Left ventricle myocardium inferior (tissue), 1 donor: ENCODE measurements at places on chromosomes 3 and 15. TPM values are rescaled to one million over a fixed set of nuclear protein-coding genes. Genes with fewer than 3 reads are reported as not detected.

The FBXO40 gene
- total RNA-seq = 245 TPM

GRCh38 chr3:156764751-156765150 is 61.4 kb upstream of the LEKR1 start:
- DNase-seq = no peak

GRCh38 chr15:22808761-22809280 is 22.4 kb downstream of the NIPA1 start:
- DNase-seq = no peak

DNA sequence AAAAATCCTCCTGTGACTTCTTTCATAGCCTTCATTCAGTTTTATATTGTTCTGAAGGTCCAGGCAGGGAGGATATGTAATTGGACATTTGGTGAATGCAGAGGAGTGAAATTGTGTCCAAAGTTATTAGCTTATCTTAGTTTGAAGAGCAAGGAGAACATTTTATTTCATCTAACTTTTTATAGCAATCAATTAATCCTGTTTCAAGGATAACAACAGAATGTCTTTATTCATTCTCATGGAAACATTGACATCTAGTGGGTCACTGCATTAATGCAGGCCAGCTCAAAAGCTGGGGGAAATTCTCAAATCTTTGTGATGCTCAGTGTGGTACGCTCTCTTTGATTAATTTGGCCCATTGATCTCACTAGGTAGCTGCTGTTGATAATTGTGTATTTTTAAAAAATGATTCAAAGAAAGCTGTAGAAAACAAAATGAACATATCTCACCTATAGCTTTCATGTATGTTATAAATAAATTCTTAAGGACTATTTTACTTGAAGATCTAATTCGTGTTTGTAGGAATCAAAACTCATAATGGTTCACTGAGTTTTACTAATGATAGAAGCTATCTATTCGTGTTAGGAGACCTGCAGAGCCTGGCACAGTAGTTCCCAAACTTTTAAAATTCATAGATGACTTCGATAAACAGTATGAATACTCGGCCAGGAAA is 150.8 kb upstream of the KCNMB2 start:
- no peak for DNase-seq

The LARP6 gene
- 50.6 TPM for total RNA-seq

DNA sequence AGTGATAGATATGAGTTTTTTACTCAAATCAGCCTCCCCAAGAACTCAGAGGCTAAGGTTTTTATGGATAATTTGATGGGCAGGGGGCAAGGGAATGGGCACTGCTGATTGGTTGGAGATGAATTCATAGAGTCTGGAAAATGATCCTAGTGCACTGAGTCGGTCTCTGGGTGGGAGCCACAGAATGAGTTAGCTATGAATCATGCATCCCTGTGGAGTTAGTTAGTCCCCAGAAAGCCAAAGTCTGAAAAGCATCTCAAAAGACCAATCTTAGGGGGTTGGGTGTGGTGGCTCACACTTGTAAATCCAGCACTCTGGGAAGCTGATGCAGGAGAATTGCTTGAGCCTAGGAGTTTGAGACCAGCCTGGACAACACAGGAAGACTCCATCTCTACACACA is 516.1 kb downstream of the AGBL1 start:
- no peak for DNase-seq

GRCh38 chr3:62874711-62875557 is at the start of gene CADPS:
TSS of gene CADPS (minus strand) at chr3:62875416. CDS start at chr3:62875029, 387 bp downstream.
- peak; percentile 15 for DNase-seq

GRCh38 chr3:178067721-178068120 is 468.5 kb upstream of the KCNMB2 start:
- DNase-seq = no peak

DNA sequence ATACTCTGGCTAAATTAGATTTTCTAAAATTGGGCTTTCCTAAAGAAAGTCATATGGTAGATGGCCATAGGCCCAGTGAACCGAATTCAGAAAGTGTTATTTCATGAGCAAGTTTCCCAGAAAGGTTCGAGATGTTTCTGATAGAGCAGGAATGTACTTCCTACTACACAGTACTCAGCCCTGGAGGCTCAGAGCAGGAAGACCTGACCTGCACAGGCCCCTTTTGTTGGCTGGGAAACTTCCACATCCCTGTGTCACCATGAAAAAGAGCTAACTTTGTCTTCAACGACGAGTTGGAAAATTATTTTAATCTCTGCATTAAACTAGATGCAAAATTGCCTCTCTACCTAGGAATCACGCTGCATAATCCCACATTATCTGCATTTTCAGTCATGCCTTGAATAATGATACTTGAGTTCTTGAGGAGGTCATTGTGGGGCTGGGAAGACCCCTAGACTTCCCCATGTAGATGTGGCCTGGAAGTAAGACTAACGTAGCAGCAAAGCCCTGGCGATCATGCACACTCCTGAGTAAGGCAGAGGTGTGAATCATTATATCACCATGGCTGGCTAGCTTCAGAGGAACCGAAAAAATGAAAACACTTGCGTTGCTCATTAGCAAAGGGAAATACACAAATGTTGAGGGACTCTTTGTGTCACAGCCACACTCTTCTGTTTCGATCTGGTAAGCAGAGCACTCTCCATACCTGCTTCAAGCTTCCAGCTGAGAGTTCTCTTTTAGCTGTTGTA is 47.1 kb downstream of the CMTM7 start:
- no peak for DNase-seq

The DUOXA2 gene
- total RNA-seq = not detected

The KNG1 gene
- total RNA-seq = 0.14 TPM

- peak; percentile 60 for DNase-seq
Observed at GRCh38 chr3:126961791-126962461, 21.0 kb upstream of the PLXNA1 start.

The SLC24A5 gene
- not detected for total RNA-seq

The POPDC2 gene
- total RNA-seq = 512 TPM

DNA sequence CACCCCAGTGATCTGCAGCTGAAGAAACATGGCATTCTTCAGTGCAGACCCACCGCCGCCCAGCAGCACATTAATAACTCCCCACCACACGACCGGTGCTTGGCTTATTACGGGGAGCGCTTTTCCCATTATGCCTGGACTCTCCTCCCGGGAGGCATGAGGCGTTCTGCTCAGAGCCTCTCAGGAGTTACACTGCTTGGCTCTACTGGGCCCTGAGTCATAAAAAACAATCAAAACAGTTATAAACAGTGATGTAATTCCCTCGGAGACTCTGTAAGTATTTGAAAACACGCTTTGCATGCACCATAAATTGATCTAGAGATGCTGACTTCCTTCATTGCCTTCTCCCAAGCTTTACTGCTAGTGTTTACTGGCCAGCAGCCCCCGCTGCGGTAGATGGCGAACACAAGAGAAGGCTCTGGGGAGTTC is 77.1 kb upstream of the SNRPA1 start:
- DNase-seq = no peak

DNA sequence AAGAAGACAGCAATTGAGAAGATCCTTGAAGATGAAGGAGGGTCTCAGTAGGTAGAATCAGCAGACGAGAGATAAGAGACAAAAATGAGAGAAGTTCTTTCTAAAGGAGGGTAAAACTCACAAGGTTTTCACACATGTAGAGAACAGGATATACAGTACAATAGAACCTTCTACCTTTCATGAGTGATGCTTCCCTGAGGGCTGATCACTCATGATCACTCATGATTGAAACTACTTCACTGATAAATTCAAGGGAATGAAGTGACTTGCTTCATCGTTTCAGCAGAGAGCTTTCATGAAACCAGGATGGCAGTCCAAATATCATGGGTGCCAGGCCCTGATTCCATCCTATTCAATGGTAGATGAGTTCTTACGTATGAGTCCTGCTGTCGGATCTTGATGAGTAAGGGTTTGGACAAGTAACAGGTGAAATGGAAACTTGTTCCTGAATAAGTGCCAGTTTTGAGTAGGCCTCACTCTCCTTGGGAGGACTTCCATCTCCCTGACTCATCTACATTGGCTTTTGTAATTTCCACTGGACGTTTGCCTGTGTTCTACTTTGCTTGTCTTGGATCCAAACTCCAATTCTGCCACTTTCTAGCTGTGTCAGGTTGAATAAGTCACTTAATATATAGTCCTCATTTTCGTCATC is 9.6 kb upstream of the CLDN16 start:
- DNase-seq = no peak

The MCF2L2 gene
- 0.91 TPM for total RNA-seq

DNA sequence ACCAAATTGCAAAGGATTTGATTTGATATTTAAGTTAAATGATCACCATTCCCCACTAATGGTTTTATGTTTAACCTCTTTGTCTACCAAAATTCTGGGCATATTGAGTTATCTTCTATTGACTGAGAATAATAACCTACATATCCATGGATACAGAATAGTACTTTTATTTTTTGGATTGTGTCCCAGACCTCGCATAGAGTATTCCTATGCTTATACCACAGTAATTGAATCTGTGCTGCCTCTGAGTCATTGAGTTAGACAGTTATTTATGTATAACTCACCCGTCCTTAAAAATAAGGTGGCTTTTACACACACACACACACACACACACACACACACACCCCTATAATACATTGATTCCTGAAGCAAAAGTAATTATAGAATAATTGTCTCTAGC is 690.1 kb upstream of the BCHE start:
- no peak for DNase-seq

DNA sequence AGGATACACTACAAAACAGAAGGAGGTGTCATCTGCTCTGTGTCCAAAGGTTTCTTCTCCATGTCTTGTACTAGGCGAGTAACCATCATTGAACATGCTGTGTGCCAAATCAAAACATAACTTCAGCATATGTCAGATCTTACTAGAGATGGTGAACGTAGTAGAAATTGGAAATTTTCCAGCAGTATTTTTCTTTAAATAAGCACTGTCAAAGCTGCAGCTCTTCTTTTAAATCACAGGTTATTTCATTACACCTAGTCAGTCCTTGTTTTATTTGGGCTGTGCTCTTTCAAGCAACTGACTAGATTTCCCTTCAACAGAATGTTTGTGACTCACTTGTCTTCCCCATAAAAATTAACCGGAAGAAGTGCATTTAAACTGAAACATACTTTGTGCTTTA is 46.5 kb downstream of the MSL2 start:
- no peak for DNase-seq

The PTX3 gene
- 0.52 TPM for total RNA-seq

DNA sequence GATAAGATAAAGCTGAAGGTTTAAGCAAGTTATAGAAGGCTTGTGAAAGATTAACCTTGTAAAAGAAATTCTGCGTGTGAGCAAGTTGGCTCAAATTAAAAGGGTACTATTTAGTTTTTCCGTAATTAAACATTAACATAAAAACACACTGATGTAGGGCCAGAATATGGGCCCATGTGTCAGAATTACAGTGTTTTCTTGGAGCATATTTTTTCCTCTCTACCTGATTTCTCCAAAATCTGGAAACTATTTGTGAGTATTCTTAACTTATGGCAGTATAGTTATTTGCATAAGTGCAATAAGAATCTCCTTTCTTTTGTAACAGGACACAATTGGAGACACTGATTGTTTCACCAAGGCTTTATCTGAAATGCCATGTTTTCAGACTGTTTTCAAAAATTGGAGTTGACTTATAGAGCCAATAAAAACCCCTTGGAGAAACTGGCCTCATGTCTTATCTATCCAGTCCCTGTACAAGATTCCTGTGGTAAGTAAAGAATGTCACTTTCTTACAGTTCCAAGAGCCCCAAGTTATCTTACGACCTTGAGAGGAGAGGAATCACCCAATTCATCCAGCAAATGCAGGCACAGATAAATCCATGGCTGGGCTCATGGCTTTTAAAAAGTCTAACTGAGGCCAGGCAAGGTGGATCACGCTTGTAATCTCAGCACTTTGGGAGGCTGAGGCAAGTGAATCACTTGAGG is 47.8 kb upstream of the P2RY1 start:
- DNase-seq = no peak
